ENCODE measurements at places on chromosomes 11 and 22.

- no peak for DNase-seq
These were observed 383.1 kb upstream of the CADM1 start for GRCh38 chr11:115887316-115887715.

DNA sequence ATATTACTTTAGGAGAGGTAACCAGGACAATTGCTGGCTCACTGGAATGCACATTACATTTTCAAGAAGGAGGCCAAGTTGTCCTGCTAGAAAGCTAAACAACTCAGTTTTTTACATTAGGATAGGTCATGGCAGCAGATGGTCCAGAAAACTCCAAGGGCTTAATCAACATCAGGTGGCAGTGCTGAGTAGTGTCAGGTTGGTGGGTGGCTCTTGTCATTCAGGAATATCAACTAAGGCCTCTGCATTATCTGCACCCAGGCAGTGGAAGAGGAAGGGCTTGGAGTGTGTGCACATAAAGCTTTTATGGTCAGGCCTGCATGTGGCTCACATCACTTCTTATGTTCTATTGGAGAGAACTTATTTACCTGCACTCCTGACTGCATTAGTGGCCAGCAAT, 32.2 kb upstream of the OR4B1 start:
- DNase-seq: no peak

DNA sequence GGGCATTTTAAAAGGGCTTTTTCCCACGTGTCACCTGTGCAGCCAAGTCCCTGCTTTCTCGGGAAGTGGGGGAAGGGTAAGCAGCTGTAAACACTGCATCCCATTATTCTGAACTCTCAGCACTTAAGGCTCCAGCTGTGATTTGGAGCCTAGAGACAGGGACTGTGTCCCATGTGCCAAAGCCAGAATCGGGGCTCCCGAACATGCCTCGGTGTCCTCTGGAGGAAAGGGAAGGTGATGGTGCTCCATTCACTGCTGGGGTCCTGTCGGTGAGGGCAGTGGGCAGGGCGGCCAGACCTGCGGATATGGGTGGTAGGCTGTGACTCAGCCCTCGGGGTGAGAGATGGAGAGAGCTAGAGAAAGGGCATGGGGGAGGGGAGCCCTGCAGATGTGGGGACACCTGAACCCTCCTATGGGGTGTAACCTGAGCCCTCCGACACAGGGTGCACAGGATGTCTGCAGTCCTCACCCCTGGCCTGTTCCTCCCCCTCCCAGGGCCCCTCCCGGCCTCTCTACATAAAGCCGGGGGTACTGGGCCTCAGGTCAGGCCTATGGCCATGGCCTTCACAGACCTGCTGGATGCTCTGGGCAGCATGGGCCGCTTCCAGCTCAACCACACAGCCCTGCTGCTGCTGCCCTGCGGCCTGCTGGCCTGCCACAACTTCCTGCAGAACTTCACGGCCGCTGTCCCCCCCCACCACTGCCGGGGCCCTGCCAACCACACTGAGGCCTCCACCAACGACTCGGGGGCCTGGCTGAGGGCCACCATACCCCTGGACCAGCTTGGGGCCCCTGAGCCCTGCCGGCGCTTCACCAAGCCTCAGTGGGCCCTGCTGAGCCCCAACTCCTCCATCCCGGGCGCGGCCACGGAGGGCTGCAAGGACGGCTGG, 31.8 kb downstream of the CAPN1 start:
- no peak for DNase-seq

GRCh38 chr11:134524201-134524600, 112.2 kb upstream of the B3GAT1 start:
- no peak for DNase-seq

DNA sequence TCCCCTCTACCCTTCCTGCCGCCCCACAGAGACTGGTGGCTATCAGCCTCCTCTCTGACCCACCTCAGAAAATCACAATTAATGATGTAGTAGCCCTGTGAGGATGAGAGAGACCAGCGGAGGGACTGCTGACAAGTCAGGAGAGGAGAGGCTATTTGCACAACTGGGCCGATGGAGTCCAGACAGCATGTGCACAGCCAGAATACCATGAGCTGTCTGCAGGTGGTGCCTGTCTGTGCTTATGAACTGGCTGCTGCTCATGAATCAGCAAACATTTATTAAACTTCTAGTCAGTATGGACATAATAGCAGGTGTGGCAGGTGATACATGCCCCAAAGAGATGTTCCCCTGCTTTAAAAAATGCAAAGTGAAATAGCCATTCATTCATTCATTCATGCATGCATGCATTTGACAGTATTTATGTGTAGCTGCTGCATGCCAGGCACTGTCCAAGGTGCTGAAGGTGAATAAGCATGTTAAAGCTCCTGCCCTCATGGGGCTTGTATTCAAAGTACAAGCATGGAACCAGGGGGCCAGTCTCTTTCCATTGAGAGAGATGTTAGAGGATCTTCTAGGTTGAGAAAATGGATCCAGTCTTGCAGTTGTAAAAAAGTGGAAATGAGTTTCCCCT, 141.3 kb downstream of the GRIK4 start:
- DNase-seq: no peak

GRCh38 chr11:131498631-131499160, 128.3 kb downstream of the NTM start:
- DNase-seq: no peak

- no peak for DNase-seq
These were observed 13.7 kb downstream of the ROBO3 start for GRCh38 chr11:124878759-124879492.

DNA sequence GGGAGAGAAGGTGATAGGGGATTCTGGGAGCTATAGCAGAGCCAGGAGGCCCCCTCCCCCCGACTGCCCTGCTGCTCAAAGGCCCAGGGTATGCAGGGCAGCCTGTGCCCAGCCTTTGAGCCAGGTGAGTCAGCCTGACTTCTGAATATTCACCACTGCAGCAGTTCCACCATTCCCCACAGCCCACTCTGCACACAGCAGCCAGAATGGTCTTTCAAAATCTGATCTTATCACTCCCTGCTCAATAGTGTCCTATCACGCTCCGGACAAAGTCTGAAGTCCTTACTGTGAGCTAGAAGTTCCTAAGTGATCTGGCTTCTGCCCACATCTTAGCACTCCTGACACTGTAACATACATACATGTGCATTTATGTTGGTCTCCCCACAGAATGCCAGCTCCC, 111.7 kb downstream of the BUD13 start:
- no peak for DNase-seq

DNA sequence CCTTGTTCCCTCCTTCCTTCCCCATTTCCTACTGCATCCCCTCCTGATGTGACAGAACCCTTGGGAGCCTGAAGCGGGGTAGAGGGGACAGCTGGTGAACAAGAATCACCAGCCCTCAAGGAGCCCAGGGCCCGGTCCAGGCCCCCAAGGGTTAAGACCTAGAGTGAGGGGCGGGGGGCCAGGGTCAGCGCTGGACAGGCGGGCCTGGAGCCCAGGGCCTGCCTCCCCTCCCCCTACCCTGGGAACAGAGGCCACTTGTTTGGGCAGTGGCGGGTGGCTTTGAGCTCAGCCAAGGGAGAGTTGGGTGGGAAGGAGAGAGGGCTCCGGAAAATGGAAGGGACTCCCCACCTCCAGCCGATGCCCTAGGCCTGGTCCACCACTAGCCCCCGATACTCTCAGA, 2.1 kb downstream of the ARAP1 start:
- no peak for DNase-seq

GRCh38 chr11:28547321-28547741, 439.1 kb downstream of the METTL15 start:
- no peak for DNase-seq

GRCh38 chr11:39817241-39817640, 1642.2 kb downstream of the LRRC4C start:
- DNase-seq: no peak

DNA sequence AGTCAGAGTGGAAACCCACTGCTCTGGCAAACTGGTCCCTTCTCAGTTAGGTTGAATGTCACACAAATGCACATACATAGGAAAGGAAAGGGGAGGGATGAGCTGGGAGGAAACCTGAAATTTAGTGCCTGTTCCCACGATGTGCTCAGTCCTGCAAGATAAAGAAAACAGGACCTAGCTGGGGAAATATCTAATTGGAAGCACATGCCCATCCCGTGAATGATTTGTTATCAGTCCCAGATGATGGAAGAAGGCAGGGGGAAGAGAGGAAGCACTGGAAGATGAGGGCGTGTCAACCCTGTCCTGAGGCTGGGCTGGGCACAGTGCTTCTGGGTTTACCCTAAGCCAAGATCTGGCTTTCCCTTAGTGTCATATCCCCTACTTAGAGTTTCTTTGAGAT, 173.9 kb downstream of the NAV2 start:
- DNase-seq: no peak

- DNase-seq: no peak
These were observed 732.5 kb downstream of the DLG2 start for GRCh38 chr11:84894666-84895065.

GRCh38 chr22:38505541-38506117, 482 bp downstream of the DDX17 start:
- peak; percentile 45 for DNase-seq

- no peak for DNase-seq
These were observed 6.0 kb upstream of the BID start for GRCh38 chr22:17780116-17780740.

- DNase-seq: no peak
These were observed 15.6 kb downstream of the LTO1 start for GRCh38 chr11:69659591-69659990.

GRCh38 chr22:34004058-34004457, 83.8 kb upstream of the LARGE1 start:
- DNase-seq: peak; percentile 31

DNA sequence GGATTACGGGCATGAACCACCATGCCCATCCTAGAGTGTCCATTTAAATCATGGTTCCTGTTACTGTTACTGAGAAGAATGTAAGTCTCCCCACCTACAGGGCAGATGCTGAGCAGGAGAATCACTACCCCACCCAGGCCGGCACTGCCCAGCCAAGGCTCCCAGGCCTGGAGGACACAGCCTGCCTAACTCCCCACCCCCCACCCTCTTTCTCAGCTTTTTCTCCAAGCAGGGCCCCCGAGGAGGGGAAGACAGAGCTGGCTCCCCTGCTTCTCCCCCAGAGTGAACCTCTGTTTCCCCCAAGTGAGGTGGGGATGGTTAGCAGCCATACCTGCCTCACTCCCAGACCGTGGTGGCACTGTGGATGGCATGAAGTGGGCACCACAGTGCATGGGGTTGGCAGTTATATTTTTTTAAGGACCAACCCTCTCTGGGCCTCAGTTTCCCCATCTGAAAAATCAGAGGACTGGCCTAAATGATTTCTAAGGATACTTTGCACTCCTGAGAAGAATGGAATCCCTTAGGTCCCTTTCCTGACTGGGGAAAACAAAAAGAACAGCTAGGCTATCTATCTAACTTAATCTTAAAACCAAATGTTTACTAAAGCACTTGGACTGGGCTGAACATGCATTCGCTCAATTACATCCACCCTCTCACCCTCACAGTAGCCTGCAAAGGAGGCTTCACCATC, 5.0 kb downstream of the CBX7 start:
- DNase-seq: no peak

GRCh38 chr11:90135016-90135415, 553 bp downstream of the NAALAD2 start:
- DNase-seq: no peak

GRCh38 chr11:7514099-7514591, 346 bp downstream of the PPFIBP2 start:
- no peak for DNase-seq

DNA sequence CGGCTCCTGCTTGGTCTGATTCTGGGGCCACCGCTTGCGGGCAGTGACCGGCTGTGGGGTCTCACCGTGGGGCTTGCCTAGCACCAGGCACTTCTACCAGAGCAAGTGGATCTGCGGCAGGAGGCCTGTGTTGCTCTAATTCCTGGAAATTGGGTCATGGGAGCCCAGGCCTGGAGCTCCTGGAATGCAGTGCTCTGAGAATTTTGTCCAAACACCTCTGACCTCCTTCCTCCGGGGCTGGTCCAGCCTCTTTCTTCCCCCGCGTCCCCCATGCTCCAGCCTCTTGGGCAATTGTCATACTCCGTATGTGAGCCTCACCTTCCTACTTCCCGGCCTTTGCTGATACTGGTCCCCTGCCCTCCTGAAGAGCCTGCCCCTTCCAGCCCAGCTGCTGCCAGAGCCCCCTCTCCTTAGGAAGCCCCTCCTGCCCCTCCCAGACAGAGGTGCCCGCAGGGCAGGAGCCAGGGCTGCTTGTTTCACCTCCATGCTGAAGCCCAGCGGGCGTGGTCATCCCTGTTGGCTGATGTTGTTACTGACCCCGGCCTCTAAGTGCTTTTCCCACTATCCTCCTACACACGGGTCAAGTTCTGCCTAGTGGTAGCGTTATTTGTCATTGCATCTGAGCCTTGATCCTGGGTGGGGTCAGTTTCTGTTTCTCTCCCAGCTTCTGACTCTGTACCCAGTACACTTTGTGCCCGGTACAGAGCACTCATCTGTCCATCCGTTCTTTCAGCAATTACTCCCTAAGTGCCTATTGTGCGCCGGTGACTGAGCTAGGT, 9.6 kb downstream of the MGAT3 start:
- no peak for DNase-seq

- DNase-seq: no peak
These were observed 232.0 kb upstream of the ZBED5 start for GRCh38 chr11:11089805-11090204.

- DNase-seq: no peak
These were observed 13.7 kb downstream of the EHD1 start for GRCh38 chr11:64864473-64865285.

DNA sequence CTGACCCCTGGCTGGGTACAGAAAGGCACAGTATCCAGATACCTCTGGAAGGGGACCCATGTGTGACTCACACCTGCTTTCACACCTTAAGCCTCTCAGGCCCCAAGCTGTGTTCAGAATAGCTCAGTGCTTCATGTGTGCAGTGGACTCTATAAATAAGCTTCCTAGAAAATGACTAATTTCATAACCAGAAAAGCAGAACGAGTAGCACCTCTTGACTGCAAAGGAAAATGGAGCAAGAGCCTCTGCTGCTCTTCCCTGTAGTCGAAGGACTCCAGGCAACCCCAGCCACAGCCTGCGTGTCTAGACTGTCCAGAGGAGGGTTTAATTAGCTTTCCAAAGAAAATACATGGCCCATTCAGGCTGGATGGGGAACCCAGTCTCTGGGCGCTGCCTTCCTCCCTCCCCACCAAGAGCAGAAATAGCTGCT, 23.1 kb downstream of the PTPN5 start:
- DNase-seq: no peak

GRCh38 chr22:28947125-28947524, 63.8 kb downstream of the ZNRF3 start:
- no peak for DNase-seq

GRCh38 chr11:133946541-133947318, 10.0 kb downstream of the IGSF9B start:
- DNase-seq: peak; percentile 75

DNA sequence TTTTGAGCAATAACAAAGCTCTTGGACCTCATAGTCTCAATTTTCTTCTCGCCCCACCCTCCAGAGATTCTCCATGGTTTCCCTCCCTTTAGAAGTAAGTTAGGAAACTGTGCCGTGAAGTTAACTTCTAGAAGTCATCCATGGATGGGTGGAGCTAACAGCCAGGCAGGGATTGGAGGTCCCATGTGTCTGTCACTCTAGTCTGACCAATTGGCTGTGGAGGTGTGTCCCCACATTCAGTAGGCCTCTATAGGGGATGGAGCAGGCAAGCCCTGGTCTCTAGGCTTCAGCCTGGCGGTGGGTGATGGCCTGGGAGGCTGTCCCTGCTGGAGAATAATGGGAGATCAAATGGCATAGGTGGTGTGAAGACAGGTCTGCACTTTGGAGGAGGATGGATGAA, 50.7 kb downstream of the TP53I11 start:
- DNase-seq: no peak

GRCh38 chr11:15159085-15159484, 44.4 kb downstream of the INSC start:
- no peak for DNase-seq

- no peak for DNase-seq
These were observed 32.6 kb downstream of the CAPN1 start for GRCh38 chr11:65214212-65214845.

GRCh38 chr11:27717801-27718229, 17.6 kb upstream of the BDNF start:
- DNase-seq: no peak
